ENCODE measurements at places on chromosomes 1 and 21.

DNA sequence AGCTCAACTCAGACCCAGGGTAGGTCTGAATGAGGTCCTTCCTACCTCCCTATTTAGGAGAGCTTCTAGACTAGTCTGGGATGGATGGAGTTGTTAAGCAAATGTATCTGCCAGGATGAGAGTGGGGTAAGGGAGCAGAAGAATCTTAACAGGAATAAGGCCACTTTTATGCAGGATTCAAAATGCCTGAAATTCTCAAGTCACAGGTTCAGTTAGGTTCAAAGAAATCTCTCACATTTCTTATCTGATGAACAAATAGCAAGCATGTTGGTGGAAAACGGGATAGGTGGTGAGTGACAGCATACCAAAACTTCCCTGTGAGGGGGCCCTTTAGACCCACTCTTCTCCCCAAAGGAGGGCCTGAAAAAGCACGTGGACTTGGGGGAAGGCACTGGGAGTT lies 3.0 kb downstream of the SLAMF9 start:
- no peak for DNase-seq

DNA sequence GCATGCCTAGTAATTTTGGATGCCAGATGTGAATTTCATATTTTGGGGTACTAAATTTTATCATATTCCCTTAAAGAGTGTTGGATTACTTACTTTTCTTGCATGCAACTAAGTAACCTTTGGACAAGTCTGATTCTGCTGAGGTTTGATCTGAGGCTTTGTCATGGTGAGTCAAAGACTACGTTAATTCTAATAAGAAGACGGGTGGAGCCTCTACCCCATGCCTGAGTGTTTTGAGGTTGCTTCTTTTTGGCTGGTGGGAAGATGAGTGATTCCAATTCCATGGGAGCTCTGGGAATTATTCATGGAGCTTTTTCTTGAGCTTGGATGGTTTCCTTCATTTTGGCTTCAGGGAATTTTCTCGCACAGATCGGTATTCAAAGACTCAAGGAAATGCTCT lies 11.6 kb upstream of the PCP4 start:
- DNase-seq = no peak

- DNase-seq = no peak
Observed at GRCh38 chr1:3939242-3940080, 39.4 kb upstream of the C1orf174 start.

- DNase-seq = no peak
Observed at GRCh38 chr1:99936071-99936470, 33.7 kb upstream of the SLC35A3 start.
